Psoas muscle (tissue), 8 donors: ENCODE measurements at places on chromosomes 7 and 10.

DNA sequence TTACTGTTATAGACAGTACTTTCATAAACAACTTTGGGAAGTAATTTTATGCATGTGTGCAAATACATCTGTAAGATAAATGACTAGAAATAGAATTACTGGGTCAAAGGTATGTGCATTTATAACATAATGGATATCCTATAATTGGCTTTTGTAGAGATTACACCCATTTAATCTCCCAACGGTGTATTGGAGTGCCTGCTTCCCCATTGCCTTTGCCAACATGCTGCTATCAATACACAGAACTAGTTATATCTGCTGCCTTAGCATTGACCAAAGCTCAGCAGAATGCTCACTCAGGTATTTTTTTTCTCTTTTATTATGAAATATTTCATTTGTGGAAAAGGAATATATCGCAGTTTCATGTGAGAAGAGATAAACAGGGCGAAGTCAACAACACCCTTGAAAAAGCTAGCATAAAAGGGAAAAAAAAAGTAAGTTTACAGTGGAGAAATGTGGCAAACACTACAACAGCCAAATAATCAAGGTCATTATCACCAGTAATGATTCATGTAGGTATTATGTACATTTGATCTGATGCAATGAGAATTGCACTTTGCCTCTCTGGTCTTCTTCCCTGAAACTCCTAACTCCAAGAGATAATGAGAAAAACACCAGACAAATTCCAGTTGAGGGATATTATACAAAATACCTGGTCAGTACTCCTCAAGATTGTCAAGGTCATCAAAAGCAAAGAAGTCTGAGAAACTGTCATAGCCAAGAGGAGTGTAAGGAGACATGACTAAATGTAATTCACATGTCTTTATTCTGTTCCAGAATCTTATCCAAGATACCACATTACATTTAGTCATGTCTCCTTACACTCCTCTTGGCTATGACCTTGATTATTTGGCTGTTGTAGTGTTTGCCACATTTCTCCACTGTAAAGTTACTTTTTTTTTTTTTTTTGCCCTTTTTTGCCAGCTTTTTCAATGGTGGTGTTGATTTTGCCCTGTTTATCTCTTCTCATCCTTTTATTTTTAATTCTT, 36.8 kb downstream of the MARCHF5 start:
- H3K27me3 ChIP-seq: no peaks in the 10 kb centered on the region
- no peak overlapping the region for H3K27ac ChIP-seq
- peaks cover 25% of the 10 kb centered on the region for H3K4me1 ChIP-seq
- no peak for DNase-seq
- H3K4me3 ChIP-seq: no peak overlapping the region

DNA sequence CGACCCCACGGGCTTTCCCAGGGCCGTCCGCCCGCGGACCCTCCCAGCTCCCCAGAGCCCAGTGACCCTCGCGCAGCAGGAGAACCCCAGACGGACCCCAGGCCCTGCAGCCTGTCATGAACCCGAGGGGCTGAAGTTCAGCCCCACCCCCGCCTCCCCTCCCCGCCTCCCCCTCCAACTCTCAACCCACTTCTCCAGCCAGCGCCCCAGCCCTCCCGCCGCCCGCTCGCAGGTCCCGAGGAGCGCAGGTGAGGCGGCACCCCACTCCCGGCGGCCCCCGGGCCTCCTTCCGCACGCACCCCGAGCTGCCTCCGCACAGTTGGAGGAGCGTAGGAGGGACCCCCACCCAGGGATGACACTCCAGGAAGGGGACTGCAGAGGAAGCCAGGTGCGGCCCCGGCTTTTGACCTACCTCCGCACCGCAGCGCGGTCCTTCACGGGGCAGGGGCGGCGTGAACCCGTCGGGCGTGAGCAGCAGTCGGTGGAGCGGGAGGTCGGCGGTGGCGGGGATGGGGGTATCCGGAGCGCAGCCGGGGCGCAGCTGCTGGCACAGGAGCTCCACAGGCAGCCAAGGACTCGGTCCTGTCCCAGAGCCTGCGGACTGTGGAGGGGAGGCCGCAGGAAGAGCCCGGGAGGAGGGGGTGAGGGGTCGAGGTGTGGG, at the start of gene TMEM176A:
TMEM176A (plus strand) TSS at position 189 of the 661 bp plus-strand sequence. CDS start 782 bp downstream, outside the sequence.
- H3K27me3 ChIP-seq: no peaks in the 10 kb centered on the region
- H3K36me3 ChIP-seq: no peaks in the 10 kb centered on the region
- no peak within 1 kb of the TSS for H3K27ac ChIP-seq
- no peak for DNase-seq

GRCh38 chr7:66379542-66380160, 174.5 kb downstream of the TPST1 start:
- H3K4me3 ChIP-seq: no peak overlapping the region
- peaks cover 7% of the 10 kb centered on the region for H3K36me3 ChIP-seq
- H3K27ac ChIP-seq: no peak overlapping the region
- no peak for DNase-seq
- no peaks in the 10 kb centered on the region for H3K27me3 ChIP-seq
- no peaks in the 10 kb centered on the region for H3K4me1 ChIP-seq

DNA sequence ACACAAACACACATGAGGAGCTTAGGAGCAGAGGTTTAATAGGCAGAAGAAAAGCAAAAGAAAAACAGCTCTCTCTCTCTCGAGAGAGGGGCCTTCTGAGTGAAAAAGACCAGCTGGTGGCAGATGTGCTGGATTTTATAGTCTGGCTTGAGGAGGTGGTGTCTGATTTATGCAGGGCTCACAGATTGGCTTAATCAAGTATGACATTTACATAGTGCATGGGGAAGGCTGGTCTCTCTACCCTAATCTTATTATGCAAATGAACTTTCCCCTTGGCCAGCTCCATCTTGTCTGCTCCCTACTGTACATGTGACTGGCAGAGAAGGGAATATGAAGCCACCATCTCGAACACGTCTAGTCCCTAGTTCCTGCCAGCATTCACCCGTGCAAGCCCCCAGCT, 219.5 kb upstream of the ZNF804B start:
- no peaks in the 10 kb centered on the region for H3K4me1 ChIP-seq
- H3K36me3 ChIP-seq: no peaks in the 10 kb centered on the region
- no peaks in the 10 kb centered on the region for H3K27me3 ChIP-seq
- no peak overlapping the region for H3K27ac ChIP-seq
